ENCODE measurements at places on chromosomes 16 and 17. TPM values are rescaled to one million over a fixed set of nuclear protein-coding genes. Genes with fewer than 3 reads are reported as not detected.
A peak's percentile ranks its signal among the peaks of the same experiment; 100 is the strongest.

DNA sequence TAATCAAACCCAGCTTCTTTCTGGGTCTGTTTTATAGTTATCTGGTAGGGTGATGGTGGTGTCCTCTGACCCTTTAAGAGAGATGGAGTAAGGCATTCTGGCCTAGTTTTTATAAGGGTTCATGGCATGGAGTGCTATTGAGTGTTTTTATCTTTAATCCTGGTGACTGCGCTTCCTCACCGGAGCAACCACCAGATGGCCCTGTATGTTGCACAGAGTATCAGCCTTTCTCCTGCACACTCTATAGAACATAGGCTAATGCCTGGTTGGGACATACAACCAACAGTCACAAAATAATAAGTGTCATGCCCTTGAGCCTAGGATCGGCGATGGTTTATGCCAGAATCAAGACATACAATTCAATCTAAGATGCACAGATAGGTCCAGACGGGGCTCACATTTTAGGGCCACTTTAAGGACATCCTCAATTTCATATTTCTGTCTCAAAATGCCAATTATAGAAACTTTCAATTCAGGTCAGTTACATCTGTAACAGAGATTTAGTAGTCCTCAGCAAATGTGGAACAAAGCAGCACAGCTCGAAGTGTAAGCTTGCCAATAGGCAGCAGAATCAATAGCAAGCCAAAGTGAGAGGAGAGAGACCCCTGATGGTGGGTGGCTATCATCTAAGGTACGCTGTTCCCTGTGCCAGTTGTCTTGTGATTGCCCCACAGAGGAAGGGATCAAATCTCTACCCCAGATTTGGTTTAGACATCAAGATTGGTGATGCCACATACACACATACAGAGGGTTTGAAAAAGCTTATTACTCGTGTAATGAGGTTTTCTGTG, 37.2 kb upstream of the HOXB9 start:
- no peak overlapping the region for H3K27ac ChIP-seq
- H3K4me1 ChIP-seq: no peaks in the 10 kb centered on the region
- no peaks in the 10 kb centered on the region for H3K36me3 ChIP-seq

DNA sequence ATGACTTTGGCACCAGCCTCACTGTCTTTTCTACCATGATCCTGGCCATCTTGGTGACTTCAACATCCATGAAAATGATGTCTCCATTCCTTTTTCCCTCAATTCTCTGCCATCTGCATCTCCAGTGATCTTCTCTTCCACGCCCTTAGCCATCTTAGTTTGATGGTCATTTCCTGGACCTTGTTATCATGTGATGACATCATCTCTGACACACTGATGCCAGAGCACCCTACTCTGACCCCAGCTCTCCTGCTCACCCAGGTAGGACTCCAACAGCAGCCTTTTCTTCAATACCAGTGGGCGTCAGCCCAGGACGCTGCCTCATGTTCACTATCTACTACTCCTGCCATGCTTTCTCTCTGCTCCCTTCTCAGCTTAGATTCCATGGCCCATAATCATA, 83.2 kb downstream of the ZZEF1 start:
- peaks cover 85% of the 10 kb centered on the region for H3K36me3 ChIP-seq
- no peak overlapping the region for H3K4me3 ChIP-seq
- no peaks in the 10 kb centered on the region for H3K27me3 ChIP-seq
- no peak overlapping the region for H3K27ac ChIP-seq
- no peaks in the 10 kb centered on the region for H3K4me1 ChIP-seq

- H3K27me3 ChIP-seq: no peaks in the 10 kb centered on the region
- no peak overlapping the region for H3K4me3 ChIP-seq
- DNase-seq: no peak
- H3K4me1 ChIP-seq: no peaks in the 10 kb centered on the region
- H3K27ac ChIP-seq: no peak overlapping the region
- H3K36me3 ChIP-seq: no peaks in the 10 kb centered on the region
These were observed 963.6 kb upstream of the GOT2 start for GRCh38 chr16:59697761-59698160.

Gene ZG16
- total RNA-seq: 1.1 TPM

Gene PHOSPHO1
- not detected for total RNA-seq

DNA sequence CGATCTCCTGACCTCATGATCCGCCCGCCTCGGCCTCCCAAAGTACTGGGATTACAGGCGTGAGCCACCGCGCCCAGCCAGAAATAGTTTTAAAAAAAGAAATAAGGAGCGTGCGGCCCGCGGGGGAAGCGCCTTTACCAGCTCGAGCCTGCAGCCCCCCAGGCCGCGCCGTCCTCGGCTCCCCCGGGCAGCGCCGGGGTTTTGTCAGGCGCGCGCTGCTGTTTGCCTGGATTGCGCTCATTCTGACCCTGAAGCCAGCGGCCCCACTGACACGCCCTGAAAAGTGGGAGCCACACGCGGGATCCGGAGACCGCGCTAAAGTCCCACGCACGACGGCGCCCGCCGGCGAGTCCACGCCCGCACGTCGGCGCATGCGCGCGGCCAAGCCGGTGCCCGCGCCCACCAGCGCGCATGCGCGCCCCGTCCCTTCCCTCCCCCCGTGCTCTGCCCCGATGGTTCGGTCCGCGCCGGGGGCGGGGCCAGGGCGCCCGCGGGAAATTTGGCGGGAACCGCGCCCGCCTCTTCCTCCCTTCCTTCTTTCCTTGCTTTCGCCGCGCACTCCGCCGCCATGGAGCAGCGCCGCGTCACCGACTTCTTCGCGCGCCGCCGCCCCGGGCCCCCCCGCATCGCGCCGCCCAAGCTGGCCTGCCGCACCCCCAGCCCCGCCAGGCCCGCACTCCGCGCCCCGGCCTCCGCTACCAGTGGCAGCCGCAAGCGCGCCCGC, at the start of gene CDT1:
Gene CDT1 (plus strand): TSS at position 526 of the 724 bp plus-strand sequence. CDS start 43 bp downstream, at position 569.
- DNase-seq: peak; percentile 88
- H3K27ac ChIP-seq: peak within 1 kb of the TSS; percentile 87
- H3K4me3 ChIP-seq: peak within 1 kb of the TSS; percentile 55

DNA sequence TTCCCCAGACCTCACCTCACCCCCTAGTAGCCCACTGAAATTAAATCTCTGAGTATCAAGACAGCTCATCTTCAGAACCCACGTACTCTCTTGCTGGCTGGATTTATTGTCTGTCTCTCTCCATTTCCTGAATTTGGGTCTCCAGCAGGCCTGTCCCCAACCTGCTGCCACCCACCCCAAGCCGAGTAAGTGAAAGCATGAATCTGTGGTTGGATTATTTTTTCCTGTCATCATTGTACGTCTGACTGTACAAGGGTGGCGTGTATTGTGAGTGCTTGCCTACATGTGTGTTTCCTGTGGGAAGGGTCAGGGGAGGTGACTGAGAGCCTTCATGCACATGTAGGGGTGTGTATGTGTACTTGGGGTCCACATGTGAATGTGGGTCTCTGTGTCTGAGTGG, 5.4 kb downstream of the TNP2 start:
- H3K36me3 ChIP-seq: no peaks in the 10 kb centered on the region
- no peak overlapping the region for H3K27ac ChIP-seq
- no peak overlapping the region for H3K4me3 ChIP-seq
- H3K4me1 ChIP-seq: peaks cover 37% of the 10 kb centered on the region
- H3K27me3 ChIP-seq: no peaks in the 10 kb centered on the region

Gene NT5M
- not detected for total RNA-seq

Gene EIF4A3
- 49.7 TPM for total RNA-seq

Gene EFNB3
- total RNA-seq: not detected

DNA sequence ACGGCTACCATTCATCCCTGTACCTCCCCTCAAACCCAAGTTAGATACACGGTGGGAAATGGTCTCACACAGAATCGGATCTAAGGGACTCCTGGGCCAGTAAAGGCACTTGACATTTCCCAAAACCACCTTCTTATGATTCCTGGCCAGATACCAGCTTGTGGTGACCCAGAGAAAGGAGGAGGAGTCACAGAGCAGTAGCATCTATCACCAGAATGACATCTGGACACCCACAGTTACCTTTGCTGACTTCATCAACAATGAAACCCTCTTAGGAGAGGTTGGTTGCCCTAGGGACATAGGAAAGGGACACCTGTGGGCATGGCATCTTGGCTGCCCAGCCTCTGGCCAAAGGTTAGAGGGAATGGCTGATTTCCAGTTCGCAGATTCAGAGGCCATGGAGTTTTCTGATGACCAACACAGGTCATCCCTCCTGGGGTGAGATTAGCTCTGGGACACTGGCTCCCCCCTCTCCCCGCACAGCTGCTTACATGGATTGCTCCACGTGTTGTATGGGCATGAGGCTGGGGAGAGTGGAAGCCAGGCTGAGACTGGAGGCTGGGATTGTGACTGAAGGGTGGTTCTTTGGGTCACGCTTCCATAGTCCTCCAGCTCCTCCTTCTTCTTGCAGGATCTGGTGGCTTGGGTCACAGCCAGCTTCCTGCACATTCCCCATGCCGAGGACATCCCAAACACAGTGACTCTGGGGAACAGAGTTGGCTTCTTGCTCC, 1.4 kb upstream of the AOC3 start:
- DNase-seq: no peak
- H3K4me3 ChIP-seq: no peak overlapping the region

Gene NPIPB6
- total RNA-seq: 6.8 TPM

Gene SLC6A4
- total RNA-seq: not detected

Gene CDYL2
- 3.2 TPM for total RNA-seq

Gene SPNS2
- 57.8 TPM for total RNA-seq

DNA sequence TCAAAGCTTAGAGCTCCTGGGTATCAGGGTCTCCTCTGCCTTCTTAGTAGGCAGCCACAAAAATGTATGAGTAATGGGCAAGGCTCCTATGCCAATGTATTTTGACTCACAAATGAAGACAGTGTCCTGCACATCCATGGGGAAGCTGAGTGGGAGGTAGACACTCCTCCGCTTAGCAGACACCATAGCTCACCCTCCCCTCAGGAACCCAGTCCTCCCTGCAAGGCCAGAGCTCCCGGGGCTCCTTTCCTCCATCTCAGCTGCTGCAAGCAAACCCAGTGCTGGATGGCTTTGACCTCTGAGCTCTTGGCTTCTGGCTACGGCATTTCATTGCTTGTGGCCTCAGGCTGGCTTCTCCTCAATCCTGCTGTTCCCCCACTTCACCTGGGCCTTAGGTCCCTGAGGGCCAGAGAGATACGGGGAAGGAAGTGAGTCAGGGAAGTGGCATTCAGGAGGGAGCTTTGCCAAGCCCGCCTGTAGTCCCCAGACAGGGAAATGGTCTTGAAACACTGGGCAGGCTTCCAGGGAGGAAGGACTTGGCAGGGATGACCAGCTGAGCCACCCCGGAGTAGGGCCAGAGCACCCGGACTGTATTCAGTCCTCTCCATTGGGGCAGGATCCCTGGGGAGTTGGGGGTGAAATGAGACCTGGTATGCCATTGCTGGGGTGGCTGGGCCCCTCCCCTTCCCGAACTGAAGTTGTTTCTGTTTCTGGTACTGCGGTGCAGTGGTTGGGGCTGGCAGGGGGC, 4.5 kb downstream of the ABCC3 start:
- DNase-seq: peak; percentile 99
- H3K4me3 ChIP-seq: no peak overlapping the region
- H3K27me3 ChIP-seq: no peaks in the 10 kb centered on the region
- no peaks in the 10 kb centered on the region for H3K36me3 ChIP-seq
- peak overlapping the region; percentile 88 for H3K27ac ChIP-seq
- H3K4me1 ChIP-seq: peaks cover 73% of the 10 kb centered on the region

- H3K27me3 ChIP-seq: peaks cover 17% of the 10 kb centered on the region
- DNase-seq: no peak
These were observed 121.0 kb upstream of the ADAMTS18 start for GRCh38 chr16:77555791-77556190.

DNA sequence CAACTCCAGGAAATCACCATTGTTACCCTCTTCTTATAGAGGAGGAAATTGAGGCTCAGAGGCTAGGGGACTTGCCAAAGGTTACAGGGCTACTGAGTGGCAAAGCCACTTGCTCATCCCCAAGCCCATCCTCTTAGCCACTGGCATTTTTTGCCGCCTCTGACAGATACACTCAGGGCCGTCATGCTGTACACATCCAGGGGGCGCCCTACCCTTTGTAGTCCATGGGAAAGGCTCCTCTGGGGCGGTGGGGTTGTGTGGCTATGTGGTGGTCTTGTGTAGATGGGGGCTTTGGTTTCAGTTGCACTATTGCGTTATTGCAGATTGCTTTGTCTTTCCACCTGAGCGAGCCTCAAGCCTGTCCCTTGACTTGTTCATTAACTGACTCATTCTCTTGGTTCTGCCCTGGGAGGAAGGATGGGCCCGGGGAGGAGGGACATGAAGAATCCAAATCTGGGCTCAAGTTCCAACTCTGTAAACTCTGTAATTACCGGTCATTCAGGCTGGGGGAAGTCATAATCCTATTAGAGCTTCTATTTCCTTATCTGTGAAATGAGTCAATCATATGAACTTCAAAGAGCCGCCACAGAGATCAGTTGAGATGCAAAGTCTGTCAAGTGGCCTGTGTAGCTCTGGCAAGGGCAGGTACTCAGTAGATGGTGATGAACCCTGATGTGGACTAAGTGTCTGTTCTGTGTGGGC, 2.8 kb downstream of the NOS2 start:
- no peaks in the 10 kb centered on the region for H3K27me3 ChIP-seq
- peaks cover 17% of the 10 kb centered on the region for H3K4me1 ChIP-seq
- no peaks in the 10 kb centered on the region for H3K36me3 ChIP-seq
- H3K27ac ChIP-seq: no peak overlapping the region
- no peak for DNase-seq

Gene ADAMTS18
- total RNA-seq: not detected

Gene KRT32
- total RNA-seq: not detected

Gene GSG1L
- not detected for total RNA-seq

DNA sequence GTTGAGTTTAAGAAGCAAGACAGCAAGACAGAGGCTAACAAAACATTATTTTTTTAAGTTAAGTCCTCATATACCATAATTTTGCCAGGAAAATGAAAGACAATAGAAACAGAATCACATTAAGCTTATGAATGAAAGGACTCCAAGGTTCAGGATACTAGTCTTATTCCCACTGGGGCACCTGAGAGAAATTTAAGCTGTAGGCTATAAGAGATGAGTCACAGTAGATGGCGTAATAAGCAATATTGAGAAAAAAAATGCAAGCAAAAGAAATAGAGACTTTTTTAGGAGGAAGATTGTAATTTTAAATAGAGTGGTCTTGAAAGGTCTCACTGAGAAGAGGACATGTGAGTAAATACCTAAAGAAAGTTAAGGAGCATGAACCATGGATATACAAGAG, 57.1 kb upstream of the KIF2B start:
- H3K36me3 ChIP-seq: no peaks in the 10 kb centered on the region
- no peaks in the 10 kb centered on the region for H3K4me1 ChIP-seq
- no peak overlapping the region for H3K4me3 ChIP-seq

Gene HEXD
- 205 TPM for total RNA-seq

All from stomach (tissue), 19 donors.